ENCODE measurements at places on chromosomes 2 and 18.

DNA sequence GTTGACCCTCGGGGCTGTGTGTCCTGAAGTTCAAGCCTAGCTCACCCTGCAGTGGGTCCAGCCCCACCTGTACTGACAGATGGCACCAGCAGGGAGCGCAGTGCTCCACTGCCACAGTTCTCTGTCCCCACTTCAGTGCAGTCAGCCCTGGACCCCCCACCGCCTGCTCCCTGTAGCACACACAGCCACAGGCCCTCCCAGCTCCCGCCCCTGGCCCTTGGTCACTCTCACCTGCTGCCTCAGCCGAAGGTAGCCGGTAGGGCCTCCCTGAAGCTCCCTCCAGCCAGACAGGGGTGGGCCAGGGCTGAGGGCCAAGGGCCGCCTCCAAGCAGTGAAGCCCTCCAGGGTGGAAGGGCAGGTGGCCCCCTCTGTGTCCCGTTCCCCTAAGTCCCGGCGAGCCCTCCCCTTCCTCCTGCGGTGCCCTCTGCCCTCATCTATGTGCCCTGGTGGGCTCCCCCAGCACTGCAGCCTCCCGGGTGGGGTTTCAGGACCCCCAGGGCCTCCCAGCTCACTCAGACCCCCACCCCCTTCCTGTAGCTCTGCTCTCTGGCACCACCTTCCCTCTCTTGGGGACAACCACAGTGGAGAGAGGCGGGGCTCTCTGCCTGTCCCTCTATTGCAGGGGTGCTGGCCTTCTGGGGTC lies 10.8 kb upstream of the ALPP start:
- DNase-seq = no peak

DNA sequence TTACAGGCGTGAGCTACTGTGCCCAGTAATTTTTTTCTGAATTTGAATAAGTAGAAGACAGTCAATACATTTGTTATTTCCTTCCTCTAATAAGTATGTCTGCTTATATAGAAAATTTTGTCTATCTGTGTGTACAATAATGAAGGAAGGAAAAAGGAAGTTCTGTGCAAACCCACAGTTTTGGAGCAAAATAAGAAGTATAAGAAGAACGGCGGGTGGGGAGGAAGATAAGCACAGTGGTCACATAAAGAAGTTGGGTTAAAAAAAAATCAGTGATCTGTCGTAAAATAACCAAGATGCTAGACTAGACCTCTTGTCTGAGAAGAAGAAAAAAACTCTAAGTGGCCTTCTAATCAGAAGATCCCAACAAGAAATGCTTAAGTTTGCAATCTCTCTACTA lies 20.2 kb downstream of the MGAT4A start:
- no peak for DNase-seq

DNA sequence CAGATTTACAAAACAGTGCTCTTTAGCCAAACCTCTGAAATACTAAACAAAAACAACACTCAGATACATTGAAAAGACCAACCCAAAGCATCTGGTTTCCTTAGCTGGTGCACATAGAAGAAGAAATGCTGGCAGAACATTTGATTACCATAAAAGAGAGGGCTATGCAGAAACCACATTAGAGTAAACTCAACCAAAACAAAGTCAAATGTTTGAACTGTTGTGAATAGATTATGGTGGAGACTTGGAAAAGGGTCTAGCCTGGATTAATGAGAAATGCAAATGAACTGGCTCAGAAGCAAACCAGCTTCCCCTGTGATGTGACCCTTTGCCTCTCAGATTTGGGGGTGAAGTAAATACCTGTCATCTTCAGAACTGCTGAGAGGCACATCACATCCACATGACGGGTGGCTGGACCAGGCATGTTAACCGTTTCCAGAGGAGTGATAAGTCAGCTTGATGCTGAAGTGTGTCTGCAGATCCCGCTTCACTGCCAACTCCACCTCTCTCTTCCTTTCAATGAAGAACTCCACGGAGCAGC lies 153.0 kb downstream of the NRP2 start:
- DNase-seq = no peak

DNA sequence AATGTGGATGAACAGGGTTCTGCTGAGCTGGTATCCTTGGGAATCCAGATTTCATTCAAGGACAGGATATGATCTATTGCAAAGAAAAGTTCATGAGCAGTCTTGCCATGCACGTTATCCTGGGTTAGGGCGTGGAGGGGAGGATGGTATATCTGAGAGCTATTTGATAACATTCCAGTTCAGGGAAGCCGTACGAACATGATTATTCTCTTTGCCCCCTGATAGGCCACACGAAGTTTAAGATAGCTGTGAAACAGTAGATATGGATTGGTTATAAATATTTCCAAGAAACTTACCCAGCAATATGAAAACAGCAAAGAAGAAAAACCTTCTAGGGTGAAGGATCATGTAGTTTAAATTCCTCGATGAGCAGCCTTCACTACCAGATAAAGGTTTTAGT lies 171.9 kb downstream of the LTBP1 start:
- DNase-seq = no peak

- no peak for DNase-seq
Observed at GRCh38 chr18:10588975-10589374, 63.1 kb downstream of the NAPG start.

DNA sequence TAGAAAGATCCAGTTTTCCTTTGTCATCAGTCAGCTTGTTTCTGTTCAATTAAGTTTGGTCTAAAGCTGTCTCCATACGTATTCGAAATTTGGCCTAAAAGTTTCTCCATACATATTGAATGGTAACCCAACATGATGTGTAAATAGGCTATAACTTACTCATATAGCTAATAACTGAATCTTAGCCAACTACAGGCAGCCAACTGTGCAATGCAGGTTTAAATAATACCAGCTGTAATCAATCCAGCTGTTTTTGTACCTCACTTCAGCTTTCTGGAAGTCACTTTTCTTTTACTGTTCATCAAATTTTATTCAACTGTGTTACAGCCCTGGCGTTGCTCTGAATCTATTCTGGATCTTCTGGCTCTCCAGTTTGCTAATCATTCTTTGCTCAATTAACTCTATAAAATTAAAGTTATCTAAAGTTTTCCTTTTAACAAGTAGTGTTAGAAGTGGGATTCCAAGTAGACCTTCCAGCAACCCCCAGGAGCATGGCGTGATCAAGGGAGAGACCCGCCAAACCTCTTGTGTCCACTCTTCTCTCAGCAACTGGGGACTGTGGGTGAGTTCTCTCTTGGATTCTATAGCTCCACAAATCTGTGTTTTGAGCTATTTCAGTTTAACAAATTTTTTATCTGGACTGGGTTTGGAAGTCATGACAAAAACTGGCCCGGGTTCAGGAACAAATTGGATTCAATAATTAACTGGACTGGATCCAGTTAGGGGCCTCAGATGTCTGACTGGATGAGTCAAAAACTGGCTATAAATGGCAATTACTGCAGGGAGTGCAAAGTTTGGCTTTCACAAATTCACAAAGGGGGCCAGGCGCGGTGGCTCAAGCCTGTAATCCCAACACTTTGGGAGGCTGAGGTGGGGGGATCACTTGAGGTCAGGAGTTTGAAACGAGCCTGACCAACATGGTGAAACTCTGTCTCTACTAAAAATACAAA lies 329.7 kb upstream of the ST6GAL2 start:
- DNase-seq = no peak

GRCh38 chr2:219131327-219131726 lies 29.3 kb downstream of the NHEJ1 start:
- no peak for DNase-seq

DNA sequence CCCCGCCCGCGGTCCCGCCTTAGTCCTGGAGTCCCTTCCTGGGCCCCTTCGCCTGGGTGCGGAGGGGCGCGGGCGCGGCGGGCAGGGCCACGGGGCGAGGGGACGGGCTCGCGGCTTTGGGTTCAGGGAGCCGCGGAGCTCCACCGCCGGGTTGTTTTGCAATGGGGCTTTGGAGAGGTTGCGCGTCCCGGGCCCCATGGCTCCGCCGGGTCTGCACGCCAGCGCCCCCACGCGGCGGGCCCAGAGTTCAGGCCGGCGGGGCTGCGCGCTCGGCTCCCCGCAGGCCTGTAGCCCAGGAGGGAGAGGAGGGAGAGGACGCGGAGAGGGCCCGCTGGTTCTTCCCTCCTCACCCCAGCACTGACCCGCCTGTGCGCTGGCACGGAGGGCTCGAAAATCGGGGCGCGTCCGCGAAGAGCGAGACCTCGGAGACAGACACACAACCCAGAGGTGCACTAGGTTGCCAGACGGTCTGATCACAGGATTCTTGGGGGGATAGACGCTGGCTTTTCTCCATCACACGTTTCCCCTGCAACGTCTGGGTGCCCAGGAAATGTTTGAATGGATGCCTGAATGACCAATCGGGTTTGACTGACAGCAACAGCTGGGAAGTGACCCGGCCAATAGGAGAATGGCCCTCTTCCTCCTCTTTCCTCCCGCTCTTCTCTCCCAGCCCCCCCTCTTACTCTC lies 4.9 kb upstream of the SIX2 start:
- peak; percentile 80 for DNase-seq

DNA sequence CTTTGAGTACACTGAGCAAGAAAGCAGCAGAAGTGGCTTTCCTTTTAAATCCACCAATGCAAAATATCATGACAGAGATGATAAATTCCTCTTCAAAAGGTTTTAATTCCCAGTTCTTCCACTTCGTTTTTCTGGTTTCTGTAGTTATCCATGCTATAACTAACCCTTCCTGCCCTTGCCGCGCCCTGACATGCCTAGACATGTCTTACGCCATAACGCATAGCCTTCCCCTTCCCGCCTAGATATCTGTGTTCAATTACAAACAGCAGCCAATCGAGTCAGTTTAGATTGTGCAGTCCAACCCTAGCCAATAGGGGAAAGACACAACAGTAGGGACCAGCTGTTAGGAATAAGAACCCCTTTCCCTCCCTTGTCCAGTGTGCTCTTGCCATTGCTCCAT lies 16.1 kb downstream of the PRPF40A start:
- DNase-seq = no peak

DNA sequence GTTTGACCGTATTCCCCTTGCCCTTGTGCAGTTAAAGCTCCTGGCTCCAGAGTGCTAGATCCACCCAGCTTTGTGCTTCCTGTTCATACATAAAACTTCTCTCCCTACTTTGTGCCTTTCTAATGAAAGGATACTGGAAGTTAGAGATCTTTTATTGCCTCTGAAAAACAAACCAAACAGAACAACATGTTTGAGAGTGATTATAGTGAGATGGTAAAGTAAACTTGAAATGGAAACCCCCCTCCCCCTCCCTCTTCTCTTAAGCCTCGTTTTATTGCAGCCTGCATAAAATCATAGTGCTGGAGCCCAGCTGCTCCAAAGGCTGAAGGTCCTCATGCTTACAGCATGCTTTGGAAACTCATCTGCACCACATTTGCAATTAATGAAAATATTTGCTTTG lies 125.1 kb downstream of the TANC1 start:
- DNase-seq = no peak

- no peak for DNase-seq
Observed at GRCh38 chr2:10000541-10000940, 42.8 kb upstream of the KLF11 start.
